ENCODE measurements at places on chromosomes 4 and X.
A peak's percentile ranks its signal among the peaks of the same experiment; 100 is the strongest.

GRCh38 chr4:75343333-75343732, 170.9 kb downstream of the RCHY1 start:
- DNase-seq: no peak

DNA sequence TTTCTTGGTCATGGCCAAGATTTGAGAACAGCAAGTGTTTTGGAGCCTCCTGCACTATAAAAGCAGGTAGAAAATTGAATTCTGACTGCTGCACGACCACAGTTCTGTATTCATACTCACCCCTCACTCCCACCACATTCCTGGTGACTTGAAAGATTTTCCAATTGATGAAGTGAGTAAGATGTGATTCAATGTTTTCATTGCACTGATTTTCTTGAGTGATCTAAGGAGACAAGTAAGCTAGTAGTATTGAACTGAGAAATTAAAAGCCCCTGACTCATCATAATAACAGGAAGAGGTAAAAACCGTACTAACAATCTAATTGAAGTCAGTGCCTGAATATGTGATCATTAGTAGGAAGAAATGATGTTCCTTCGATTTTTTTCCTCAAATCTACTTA, 6.1 kb upstream of the SEC24D start:
- DNase-seq: peak; percentile 59

GRCh38 chrX:45266456-45266855, 65.8 kb upstream of the DIPK2B start:
- DNase-seq: peak; percentile 2

DNA sequence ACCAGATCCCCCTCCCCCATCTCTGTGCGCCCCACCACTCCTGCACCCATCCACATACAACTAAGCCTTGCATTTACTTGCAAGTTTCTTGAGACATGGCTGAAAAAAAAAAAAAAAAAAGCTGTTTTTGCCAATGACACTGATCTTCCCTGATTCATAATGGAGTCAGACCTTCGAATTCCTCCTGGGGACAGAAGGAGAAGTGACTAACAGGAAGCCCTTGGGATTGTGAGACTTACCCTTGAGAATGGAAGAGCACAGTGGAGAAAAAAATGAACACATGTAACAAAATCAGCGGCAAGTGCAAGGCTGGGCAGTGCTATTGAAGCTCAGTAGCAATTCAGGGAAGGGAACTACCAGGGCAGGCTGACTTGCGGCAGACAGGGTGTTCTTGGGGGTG, 288.4 kb downstream of the BCOR start:
- peak; percentile 89 for DNase-seq

DNA sequence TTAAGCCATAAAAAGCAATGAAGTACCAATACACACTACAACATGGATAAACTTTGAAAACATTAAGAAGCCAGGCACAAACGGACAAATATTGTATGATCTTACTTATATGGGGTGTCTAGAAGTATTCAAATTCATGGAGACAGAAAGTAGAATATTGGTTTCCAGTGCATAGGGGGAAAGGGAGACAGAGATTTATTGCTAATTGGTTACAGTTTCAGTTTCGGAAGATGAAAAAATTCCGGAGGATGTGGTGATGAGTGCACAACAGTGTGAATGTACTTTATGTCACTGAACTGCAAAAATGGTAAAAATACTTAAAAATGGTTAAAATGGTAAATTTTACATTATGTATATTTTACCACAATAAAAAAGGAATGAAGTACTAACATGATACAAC, 5.1 kb upstream of the PRDX4 start:
- peak; percentile 22 for DNase-seq

DNA sequence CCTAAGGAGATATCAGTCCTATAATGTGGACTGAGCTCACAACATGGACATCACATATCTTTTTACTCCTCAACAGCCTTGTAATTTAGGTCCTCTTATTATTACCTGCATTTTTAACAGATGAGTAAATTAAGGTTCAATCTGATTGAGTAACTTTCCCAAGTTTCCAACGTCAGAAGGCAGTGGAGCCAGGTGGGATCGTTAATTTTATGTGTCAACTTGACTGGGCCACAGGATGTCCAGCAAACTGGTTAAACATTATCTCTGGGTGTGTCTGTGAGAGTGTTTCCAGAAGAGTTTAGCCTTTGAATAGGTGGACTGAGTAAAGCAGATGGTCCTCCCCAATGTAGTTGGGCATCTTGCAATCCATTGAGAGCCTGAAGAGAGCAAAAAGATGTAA, 59.0 kb upstream of the SLIT2 start:
- no peak for DNase-seq

- no peak for DNase-seq
Measured at GRCh38 chr4:113145519-113146291, 96.3 kb downstream of the ANK2 start.

DNA sequence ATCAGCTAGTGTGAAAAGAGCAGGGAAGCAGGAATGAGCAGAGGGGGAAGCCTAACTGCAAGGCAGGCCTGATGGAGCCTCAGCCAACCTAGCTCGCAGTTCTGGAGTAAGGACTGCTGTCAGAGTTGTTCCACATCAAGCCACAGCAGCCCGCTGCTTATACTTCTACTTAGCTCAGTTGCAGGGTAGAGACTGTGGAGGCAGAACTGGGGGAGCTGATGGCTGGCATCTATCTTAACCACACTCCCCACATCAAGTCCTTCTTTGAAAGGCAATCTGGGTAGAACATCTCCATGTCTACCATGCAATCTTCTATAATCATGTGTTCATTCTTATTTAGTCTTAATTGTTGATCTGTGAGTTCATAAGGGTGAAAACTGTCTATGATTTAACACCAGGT, 46.1 kb downstream of the DDX60 start:
- no peak for DNase-seq

DNA sequence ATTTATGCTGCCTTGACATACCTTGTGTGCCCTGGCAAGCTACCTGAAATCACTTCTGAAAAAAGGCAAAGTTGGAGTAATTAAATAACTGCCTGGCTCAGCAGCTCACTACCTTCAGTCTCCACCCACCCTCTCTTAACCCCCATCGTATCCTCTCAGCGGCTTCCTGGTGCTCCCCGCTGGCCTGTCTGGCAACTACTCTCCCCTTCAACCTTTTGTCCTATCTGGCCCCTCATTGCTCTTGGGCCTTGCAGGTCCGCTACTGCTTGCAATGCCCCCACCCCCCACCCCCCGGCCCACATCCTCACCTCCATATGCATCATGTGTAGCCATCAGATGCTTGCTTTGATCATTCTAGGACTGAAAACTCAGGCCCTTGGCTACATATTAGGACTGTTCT, 34.5 kb downstream of the PRPS1 start:
- no peak for DNase-seq

DNA sequence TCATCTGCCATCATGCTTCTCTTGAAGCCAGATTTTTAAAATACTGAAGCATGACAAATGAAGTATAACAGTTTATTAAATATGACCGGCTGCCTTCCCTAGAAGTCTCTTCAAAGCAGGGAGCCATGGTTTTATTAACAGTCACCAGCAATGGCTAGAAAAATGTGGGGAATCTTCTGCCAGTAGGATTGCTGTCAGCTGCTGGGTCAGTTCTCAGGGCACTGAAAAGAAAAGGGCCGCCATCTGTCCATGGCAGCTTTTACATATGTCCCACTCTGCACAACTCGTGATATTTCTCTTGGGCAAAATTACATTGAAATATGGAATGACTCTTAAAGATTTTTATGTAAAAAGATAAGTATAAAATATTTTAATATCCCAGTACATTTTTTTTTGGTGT, 2.8 kb downstream of the CCNG2 start:
- peak; percentile 32 for DNase-seq

- no peak for DNase-seq
Measured at GRCh38 chr4:165152527-165152926, 39.9 kb upstream of the TMEM192 start.

- peak; percentile 63 for DNase-seq
Measured at GRCh38 chr4:28228561-28229491, 1368.2 kb downstream of the STIM2 start.

DNA sequence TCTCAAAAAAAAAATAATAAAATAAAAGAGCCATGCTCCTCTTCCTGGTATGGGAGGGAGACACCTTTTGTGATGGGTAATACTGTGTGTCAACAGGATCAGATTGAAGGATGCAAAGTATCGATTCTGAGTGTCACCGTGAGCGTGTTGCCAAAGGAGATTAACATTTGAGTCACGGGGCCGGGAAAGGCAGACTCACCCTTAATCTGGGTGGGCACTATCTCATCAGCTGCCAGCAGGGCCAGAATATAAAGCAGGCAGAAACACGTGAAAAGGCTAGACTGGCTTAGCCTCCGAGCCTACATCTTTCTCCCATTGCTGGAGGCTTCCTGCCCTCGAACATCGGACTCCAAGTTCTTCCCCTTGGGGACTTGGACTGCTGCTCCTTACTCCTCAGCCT, 95.4 kb downstream of the SHOX start:
- no peak for DNase-seq

DNA sequence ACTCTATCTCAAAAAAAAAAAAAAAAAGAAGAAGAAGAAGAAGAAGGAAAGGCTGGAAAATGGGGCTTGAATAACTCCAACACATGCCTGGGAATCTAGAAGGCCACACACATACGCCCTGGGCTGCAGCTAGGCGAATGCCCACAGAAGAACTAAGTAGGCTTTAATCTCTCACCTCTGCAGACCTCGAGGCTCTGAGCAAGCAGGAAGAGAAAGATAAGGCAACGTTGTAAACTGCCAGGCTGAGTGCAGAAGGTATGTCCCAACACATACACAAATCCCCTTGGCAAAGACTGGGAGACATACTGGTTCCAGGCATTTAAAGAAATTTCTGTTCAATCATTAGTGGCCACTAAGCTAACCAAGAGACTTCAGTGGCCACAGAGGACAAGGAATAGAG, 18.4 kb downstream of the SLC38A5 start:
- DNase-seq: no peak

DNA sequence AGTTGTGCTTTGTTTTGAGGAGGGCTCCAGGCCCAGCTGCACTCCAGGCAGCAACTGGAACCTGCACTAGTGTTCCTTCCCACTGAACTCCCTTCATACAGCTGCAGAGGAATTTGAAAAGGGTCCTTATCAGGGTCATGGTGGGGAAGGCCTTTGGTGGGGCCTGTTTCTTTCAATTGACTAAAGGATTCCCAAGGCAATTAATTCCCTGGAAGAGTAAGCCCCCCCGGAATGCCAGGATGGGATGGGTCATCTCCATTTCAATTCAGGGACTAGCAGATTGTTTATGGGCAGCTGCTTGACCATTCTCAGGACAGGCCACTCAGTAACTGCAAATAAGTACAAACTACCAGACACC, 45.3 kb downstream of the TSC22D3 start:
- DNase-seq: no peak

- DNase-seq: no peak
Measured at GRCh38 chr4:163618845-163619244, 124.4 kb downstream of the TMA16 start.

- DNase-seq: no peak
Measured at GRCh38 chrX:44384688-44385338, 41.3 kb upstream of the EFHC2 start.

DNA sequence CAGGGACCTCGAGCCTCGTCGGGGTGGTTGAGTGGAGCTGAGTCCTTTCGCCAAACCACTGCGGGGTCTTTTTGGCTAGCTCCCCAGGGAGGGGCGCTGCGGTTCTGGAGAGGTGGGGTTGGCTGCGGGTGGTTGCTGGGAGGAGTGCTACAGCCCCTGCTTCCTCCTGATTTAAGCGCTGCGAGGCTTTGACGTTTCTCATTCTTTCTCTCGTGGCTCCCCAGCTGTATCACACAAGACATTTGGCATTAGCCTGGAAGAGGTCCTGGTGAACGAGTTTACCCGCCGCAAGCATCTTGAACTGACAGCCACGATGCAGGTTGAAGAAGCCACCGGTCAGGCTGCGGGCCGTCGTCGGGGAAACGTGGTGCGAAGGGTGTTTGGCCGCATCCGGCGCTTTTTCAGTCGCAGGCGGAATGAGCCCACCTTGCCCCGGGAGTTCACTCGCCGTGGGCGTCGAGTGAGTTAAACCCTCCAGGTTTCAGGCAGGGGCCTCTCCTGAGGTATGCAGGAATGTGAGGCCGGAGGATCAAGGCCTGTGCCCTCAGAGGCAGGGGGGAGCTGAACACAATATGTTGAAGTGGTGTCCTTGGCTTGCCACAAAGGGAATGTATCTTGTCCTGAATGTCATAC, 25.5 kb downstream of the ARHGAP36 start:
- DNase-seq: no peak

DNA sequence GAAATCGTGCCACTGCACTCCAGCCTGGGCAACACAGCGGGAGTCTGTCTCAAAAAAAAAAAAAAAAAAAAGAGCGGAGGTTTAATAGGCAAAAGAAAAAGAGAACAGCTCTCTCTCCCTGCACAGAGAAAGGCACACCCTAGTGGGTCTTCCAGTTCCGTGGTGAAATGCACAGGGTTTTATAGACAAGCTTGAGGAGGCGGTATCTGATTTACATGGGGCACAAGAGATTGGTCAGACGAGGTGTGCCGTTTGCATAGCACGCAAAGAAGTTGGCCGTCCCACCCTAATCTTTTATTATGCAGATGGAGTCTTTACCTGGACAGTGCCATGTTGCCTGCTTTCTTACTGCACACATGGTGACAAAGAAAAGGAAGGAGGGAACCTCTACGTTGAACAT, 33.5 kb upstream of the REST start:
- no peak for DNase-seq

DNA sequence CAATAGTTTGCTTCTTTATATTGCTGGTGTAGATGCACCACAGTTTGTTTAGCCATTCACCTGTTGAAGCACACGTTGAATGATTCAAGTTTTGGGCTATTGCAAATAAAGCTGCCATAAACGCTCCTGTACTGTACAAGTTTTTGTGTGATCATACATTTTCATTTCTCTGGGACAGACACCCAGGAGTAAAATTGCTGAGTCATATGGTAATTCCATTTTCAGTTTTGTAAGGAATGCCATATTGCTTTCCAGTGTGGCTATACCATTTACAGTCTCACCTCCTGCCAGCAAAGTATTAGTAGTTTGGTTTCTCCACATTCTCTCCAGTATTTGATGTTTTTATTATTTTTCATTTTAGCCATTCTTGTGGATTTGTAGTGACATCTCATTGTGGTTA, 32.0 kb upstream of the CAPN6 start:
- no peak for DNase-seq

DNA sequence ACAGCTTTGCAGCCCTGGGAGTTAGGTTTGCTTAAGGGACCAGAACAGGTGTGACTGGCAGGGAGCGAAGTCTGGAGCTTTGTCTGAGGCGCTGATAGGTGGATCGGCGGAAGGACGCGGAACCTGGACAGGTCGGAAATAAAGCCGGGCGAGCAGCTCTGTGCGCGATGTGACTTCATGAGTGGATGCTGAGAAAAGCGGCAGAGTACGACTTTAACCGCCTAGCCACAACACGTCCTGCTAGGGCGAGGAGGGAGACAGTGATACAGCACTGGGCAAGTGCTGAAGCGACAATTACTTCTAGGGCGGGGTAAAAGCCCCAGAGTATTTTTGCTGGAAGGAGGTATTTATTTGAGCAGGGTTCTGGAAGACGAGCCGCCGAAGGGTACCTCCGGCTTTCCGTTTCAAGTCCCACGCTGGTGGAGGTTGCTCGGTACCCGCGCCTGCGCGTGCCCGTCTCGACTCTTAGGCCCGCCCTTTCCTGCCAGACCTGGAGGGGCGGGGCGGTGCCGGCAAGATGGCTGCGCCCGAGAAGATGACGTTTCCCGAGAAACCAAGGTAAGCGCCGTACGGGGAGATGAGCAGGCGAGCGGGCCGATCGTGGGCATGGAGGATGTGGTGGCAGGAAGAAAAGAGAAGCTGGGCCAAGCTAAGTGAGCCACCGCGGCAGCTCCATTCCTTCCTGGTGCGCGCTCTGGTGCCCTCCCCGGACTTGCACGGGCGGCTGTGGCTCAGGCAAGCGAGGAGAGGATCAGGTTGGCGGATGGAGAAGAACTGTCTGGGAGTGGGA, at the start of gene ZRSR2:
Gene ZRSR2 (plus strand): TSS at position 506 of the 790 bp plus-strand sequence. CDS start 12 bp downstream, at position 518.
- DNase-seq: peak; percentile 77

- peak; percentile 19 for DNase-seq
Measured at GRCh38 chr4:144350706-144351105, 210.2 kb upstream of the GYPA start.
